ENCODE measurements at places on chromosomes 13 and 19.
A peak's percentile ranks its signal among the peaks of the same experiment; 100 is the strongest.

DNA sequence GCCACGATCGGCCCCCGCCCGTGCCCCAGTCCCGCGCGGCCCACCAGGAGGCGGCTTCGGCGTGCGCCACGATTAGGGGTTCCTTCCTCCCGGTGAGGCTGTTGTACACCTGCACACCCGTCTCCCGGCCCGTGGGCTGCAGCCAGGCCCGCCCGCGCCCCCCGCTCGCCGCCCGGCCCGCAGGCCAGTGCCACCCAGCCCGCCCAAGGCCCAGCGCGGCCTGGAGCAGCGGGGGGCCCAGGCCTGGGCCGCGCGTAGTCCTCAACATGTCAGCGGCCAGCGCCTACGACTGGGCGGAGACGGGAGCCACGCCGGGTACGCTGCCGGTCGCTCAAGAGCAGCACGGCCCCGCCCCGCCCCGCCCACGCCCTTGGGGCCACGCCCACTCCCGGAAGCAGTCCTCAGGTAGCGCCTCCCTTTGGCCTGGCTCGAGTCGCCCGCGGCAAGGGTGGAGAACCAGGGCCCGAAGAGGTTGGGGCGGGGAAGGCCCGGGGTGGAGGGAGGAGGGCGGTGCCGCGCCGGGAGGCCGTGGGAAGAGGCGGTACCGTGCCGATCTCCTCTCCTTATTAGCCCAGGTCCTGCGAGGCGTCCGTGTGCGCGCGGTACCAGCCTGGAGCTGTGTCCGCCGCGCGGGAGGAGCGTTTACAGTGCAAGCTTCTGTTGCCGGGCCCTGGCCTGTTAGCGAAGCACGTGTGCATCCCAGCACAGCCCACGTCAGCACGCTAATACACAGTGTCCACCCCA is at the start of gene CARS2:
Gene CARS2, minus strand, starts transcription at position 291 of the 744 bp plus-strand sequence. Its CDS starts 23 bp downstream, at position 268.
- peak; percentile 97 for DNase-seq

DNA sequence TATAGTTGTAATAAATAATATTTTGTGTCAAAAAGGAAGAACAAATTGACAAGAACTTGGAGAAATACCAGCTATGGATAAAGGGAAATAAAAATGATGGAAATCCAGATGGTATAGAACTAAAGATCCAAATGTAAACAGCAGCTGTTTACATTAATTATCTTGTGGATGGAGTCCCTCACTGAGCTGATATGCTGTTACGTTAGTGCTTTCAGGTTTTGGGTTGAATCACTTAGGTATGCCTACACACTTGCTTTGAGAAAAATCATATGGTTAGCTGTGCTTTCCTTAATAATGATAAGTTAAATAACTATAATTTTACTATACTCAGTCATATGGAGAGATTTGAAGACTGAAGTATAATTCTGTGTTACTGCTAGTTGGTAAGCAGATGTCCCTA is 27.7 kb downstream of the WASF3 start:
- DNase-seq: peak; percentile 5

- DNase-seq: no peak
Measured at GRCh38 chr13:49995625-49996101, 1.2 kb upstream of the TRIM13 start.

- no peak for DNase-seq
Measured at GRCh38 chr13:73325723-73326558, 267.1 kb downstream of the KLF5 start.

- DNase-seq: peak; percentile 65
Measured at GRCh38 chr13:43360892-43361610, 337.7 kb downstream of the DNAJC15 start.

GRCh38 chr19:47063874-47064273 is 15.4 kb upstream of the TMEM160 start:
- no peak for DNase-seq

GRCh38 chr19:18657590-18658365 is 20.9 kb downstream of the KLHL26 start:
- peak; percentile 98 for DNase-seq

GRCh38 chr19:40601134-40601974 is at the start of gene LTBP4:
TSS of gene LTBP4 (plus strand) at chr19:40601369. CDS start at chr19:40601388, 19 bp downstream.
- no peak for DNase-seq

DNA sequence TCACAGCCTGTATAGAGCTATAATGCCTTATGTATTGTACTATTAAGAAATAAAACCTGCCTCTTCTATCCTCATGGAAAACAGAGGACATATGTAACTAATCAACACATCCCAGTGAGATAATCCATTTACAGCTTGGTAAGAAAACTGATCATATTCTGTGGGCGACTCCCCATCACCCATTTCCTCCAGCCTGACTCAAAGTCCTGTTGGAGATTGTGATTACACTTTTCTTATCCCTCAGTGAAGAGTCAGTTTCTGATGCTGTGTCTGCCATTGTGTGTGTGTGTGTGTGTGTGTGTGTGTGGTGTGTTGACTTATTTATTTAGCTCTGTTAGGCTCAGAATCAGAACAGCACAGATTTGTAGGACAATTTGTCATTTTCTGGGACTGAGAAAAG is 212.8 kb downstream of the FGF9 start:
- DNase-seq: no peak

DNA sequence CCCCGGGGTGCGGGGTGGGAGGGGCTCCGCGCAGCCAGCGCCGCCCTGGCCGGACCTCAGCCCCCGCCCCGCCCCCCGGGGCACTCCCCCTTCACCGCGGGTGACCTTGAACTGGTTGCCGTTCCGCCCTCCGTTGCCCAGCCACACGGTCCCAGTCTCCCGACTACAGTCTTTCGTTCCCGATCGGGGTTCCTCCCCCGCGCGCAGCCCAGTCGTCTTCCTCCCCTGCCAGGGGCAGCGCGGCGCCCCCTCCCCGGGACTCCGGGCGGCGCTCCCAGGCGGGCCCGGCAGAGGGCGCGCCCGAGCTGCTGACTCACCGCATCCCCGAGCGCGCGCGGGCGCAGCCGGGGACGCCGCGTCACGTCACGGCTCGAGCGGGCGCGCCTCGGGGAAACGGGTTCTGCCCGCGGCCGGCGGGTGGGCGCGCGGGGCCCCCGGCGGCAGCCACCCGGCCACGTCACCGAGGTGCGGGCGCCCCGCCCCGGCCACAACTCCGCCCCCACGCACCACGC is 459 bp downstream of the MIDN start:
- peak; percentile 80 for DNase-seq

- no peak for DNase-seq
Measured at GRCh38 chr19:28224441-28224840, 988.5 kb downstream of the UQCRFS1 start.

DNA sequence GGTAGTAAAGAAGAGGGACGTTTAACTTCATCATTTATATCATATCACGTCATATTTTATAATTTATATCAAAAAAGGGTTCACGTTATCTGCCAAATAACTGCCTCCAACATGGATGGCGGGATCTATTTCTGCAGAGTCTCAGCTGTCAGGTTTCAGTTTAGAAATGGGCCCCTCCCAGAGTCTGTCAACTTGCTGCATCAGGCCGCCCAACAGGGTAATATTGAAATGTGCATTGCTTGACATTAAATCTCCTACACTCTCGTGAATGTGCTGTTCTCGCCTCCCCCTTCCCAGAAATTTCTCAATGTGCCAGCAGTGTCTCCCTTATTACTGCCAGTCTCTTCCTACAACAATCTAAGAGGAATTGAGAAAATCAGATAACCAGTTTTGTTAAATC is 96.9 kb downstream of the TRPC4 start:
- DNase-seq: no peak

DNA sequence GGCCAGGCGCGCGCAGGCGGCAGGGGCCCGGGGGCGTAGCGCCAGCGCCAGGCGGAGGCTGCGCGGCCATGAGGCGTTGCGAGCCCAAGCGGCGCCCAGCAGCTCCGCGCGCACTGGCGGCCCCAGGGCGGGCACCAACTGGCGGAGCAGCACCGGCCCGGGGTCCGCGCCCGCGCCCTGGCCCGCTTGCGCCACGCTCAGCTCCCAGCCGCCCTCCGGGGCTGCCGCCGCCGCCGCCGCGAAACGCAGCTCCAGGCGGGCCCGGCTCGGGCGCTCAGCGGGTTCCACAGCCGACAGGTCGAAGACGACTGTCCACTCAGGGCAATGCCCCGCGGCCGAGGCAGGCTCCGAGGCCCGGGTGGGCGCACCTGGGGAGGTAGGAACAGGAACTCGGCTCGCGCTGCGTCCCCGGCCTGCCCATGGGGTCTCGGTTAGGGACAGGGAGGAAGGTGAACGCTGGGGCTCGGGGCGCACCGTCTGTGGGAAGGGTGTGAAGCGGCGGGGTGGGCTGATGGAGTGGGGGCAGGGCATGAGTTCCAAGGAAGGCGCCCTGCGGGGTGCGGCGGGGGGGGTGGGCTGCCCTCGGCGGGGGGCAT is 26.8 kb downstream of the CERS1 start:
- DNase-seq: no peak

DNA sequence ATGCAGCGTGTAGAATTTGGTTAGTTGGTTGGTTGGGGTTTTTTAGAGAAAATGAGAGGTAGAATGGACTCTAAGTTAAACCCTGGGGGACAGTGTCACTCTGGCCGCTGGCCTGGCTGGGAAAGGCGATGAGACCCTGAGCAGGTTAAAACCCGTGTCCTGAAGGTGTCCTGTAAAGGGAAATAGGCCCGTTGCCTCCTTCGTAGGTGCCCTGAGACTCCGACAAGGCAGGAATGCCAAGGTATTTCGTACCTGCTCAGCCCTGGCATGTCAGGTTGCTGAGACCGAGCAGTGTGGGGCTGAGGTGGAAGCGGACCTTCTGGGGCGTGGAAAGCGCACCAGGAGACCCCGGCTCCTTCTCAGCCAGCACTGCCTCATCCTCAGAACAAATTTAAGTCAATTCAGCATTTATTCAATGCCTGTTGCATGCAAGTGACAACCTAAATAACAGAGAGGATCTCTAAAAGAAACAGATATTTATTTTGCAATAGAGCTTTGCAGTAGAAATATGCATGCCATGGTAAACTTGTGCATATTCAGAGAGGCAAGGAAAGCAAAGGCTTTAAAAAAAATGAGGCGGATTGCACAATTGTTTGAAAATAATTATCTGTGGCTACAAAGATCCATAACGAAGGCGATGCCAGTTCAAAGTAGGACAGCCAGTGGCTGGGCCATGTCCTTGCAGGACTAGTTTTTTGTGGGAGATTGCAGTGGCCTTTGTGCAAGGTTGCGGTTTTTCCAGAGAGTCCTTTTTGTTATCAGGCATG is 1.4 kb upstream of the RAB20 start:
- DNase-seq: no peak

DNA sequence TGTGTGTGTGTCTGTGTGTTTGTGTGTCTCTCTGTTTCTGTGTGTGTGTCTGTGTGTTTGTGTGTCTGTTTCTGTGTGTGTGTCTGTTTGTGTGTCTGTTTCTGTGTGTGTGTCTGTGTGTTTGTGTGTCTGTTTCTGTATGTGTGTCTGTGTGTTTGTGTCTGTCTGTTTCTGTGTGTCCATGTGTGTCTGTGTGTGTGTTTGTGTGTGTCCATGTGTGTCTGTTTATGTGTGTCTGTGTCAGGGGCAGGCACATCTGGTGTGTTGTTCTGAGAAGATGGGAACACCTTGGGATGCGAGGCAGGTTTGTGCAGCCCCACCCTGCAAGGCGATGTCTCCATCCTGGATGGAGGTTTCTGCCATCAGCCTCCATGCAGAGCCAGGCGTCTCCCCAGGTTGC is 275.8 kb upstream of the SOX1 start:
- no peak for DNase-seq

- no peak for DNase-seq
Measured at GRCh38 chr13:25988661-25989060, 63.2 kb downstream of the SHISA2 start.

DNA sequence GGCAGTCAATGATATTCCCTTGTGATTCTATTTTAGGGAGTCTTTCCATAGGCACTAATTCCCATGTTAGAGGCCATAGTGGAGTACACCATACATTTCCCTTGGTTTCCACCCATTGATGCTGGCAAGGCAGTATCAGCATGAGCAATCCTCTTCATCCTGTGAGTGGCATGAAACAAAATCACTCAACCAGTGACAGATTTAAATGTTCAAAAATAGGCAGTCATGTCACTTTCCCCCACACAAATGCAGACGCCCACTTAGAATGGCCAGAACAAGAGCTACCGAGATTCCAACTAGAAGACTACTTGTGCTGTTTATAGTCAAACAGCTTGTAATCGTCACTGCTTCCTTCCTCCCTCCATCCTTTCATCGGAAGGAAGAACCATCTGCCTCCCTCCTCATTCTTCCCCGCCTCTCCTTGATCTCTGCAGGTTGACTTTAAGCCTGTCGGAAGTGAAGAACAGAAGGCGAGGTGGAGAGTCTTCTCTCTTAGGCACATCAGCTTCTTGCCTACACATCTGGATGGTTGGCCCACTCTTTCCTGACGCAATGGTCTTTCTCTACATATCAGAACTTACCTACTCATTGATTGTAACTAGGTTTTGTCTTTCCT is 22.6 kb downstream of the RASL11A start:
- no peak for DNase-seq

GRCh38 chr19:11127905-11128304 is 27.7 kb downstream of the SPC24 start:
- DNase-seq: no peak

- no peak for DNase-seq
Measured at GRCh38 chr13:99693351-99693750, 192.1 kb downstream of the TM9SF2 start.

DNA sequence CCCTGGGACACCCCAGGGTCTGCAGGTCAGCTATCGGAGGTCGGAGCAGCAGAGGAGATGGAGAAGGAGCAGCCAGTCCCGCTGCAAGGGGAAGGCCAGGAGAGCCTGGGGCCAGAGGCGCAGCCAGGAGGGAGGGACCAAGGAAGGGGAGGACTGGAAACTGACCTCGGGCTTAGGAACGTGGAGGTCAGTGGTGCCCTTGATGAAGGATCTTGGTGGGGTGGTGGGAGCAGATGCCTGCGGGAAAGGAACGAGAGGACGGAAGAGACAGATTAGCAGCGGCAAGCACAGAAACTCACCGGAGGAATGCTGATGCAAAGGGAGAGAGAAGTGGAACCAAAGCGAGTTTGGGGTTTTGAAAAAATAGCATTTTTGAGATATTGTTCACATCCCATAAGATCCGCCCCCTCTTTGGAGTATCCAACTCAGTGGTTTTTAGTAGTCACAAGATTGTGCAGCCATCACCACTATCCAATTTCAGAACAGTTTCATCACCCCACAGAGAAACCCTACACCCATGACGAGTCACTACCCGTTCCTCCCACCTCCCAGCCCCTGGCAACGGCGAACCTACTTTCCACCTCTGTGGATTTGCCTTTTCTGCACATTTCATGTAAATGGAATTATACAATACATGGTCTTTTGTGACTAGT is 22.1 kb downstream of the PLEKHF1 start:
- peak; percentile 92 for DNase-seq

GRCh38 chr19:37902668-37903067 is 3.7 kb downstream of the WDR87 start:
- peak; percentile 80 for DNase-seq

Data from fibroblast of pulmonary artery (primary cell).